ENCODE measurements at places on chromosomes 5 and 9.

DNA sequence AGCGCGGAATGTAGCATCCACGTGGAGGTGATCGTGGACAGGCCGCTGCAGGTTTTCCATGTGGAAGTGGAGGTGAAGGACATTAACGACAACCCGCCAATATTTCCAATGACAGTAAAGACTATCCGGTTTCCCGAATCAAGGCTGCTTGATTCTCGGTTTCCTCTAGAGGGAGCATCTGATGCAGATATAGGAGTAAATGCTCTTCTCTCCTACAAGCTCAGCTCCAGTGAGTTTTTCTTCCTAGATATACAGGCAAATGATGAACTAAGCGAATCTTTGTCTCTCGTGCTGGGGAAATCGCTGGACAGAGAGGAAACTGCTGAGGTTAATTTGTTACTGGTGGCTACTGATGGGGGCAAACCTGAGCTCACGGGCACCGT lies 598 bp downstream of the PCDHA2 start:
- no peak for DNase-seq

GRCh38 chr5:23318960-23319359 lies 188.4 kb upstream of the PRDM9 start:
- no peak for DNase-seq

DNA sequence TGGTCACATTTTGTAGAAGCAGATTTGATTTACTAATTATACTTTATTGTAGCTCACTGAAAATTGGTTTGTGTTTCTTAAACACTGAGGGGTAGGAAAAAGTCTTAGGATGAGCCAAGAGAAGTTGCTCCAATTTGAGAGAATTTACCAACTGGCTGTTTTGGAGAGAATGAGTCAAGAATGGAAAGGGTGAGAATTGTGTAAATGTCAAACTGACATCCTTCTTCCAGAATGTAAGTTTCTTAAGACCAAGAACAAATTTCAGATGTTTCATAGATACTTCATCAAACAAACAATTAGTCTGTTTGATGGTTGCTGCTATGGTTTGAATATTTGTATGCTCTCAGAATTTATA lies 106.2 kb upstream of the TXNDC8 start:
- no peak for DNase-seq

GRCh38 chr5:139561655-139562451 lies 714 bp downstream of the UBE2D2 start:
- peak; percentile 22 for DNase-seq

DNA sequence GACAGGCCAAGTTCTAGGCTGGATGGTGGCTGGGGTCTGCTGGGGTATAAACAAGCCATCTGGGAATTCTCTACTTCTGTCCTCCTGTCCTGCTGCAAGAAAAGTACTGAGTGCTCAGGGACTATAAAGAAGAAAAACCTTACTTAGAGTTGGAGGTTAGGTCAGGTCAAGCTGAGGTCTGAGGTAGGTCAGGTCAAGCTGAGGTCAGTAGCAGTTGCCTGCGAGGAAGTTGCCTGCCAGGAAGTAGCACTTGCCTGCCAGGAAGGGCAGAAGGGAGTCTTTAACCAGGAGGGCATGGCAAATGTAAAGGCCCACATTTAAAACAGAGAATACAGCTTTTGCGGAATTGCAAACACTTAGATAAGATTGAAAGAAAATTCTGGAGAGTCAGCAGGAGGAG lies 51.3 kb upstream of the PRLR start:
- DNase-seq: no peak

DNA sequence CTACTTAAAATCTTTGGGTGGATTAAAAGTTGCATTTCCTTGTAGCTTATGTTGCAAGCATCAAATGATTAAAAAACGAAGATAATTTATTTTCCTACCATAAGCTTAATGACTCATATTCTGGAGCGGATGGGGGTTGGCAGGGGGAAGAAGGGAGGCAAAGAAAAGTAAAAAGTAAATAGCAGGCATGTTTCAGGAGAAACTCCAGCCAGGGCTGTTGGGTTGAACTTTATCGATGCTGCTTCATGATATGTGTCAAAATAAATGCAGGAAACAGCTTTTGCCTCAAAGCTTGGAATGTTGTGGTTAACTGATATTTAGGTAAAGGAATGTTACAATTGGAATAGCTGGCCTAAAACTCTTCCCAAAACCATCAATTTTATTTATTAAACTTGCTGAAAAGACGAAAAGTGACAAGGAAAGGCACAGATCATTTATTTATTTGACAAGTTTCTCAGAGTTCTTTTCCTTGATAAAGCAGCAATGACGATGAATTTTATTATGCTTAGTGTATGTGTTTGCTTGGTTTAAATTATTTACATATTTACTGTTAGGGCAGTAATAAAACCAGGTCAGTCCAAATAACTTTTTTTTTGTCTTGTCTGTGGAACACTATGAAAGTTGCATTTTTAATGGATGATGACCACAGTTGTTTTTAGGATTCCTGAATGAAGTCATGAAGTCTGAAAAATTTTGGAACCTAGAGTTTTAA lies 177.9 kb downstream of the PCSK1 start:
- no peak for DNase-seq

DNA sequence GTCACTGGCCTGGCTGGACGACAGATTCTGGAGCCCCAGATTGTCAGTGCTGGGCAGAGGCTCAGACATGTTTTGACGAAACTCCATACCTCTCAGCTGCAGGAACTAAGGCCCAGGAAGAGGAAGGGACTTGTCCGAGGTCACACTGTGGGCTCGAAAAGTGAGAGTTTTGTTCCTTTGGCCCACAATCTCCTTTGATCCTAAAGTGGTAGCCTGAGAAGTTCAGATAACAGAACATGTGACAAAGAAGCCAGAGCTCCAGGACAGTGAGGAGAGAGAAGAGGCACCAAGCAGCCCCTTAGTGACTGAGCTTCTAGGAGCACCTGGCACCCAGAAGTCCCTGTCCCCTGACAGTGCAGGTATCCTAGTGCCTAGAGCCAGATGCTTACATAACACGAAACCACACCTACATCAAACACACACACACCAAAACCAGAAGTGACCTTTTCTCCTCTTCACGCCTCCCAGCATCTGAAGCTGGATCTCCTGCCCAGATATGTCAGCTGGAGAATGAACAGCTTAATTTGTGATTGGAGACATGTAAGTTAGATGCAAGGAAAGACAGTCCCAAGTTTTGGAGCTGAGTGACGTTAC lies 88.9 kb downstream of the ADRB2 start:
- no peak for DNase-seq

- no peak for DNase-seq
Measured at GRCh38 chr5:86765778-86766502, 148.2 kb downstream of the COX7C start.

GRCh38 chr5:28927559-28928326 lies 1889.4 kb upstream of the CDH9 start:
- no peak for DNase-seq

DNA sequence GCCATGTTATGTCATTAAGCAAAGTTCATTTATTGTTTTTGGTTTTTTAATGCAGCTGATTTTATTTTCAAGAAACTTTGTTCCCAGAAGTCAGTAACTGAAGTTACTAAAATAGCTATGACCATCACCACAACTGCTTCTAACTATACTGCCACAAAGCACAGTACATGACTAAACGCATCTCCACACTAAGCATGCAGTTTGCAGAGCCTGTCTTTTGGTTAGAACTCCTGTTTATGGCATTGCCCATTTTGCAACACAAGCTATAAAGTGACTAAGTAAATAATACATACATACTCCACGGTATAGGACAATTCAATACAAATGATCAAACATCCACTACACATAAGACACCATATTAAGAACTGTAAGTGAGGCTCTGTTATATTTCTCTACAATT lies 109.7 kb downstream of the MLLT3 start:
- no peak for DNase-seq

DNA sequence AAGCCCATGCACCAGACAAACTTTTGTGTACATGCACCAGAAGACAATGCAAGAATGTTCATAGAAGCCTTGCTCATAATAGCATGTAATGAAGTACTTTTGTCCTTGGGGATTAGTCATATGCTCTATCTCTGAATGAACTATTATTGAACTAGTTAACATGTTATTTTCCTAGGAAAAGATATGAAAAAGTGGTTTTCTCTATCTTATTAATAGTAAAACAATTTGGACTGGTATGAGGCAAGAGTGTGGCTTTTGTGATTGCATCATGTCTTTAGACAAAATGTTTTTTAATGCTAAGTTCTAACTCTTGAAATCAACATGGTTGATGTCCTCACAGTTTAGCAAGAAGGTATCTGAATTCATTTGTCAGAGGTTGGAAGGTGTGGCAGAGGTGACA lies 55.7 kb upstream of the SPDL1 start:
- DNase-seq: no peak

DNA sequence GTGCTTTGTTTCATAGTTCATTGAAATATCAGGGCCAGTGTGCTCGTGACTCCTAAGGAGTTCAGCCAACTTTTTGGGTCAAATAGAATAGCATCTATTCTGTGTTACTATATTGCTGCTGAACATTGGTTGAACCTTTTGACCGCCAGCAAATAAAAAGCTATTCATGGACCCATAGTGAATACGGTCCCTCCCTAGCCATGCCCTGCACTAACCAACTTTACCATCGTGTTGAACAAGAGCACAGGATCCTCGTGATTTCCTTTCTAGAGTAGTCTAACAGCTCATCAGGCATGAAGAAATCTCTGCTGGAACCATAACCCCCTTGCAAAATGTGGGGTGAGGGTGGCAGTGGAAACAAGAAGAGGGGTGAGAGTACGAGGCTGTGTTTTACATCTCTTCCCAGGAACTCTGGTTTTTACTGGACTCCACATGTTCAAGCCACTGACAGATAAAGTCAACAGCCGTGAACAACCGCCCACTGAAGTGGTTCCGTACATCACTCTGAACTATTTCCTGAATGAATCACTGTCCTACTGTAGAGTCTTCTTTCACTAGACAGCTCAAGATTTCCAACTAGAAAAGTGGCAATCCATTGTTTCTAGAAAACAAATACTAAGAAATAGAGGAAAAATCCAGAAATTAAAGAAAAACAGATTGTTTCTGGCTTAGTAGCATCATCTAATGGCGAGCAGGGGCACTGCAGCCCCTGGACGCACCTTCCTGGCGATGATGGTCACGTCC lies 70.1 kb upstream of the SPATA31E1 start:
- no peak for DNase-seq

DNA sequence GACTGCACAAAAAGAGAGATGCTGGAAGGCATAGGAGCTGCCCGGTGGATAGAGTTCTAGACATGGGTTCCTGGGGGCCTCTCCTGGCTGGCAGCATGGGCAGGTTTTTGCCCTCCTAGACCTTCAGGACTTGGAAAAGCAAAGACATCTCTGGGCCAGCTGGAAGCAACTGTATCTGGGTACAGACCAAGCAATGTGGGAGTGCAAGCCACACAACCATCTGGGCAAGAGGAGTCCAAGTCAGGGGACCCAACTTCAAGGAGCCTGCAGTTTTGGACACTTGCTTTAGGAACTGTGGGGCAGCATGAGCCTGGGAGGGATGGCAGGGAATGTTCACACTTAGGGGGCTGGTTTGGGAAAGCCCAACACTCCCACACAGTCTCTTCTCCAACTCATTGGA lies 323.3 kb downstream of the GADD45G start:
- DNase-seq: no peak

GRCh38 chr9:69030851-69031645 lies 4.5 kb upstream of the FXN start:
- DNase-seq: no peak

- no peak for DNase-seq
Measured at GRCh38 chr9:120235081-120235480, 344.9 kb downstream of the CDK5RAP2 start.

GRCh38 chr5:116572350-116573278 lies 2.0 kb downstream of the SEMA6A start:
- no peak for DNase-seq

DNA sequence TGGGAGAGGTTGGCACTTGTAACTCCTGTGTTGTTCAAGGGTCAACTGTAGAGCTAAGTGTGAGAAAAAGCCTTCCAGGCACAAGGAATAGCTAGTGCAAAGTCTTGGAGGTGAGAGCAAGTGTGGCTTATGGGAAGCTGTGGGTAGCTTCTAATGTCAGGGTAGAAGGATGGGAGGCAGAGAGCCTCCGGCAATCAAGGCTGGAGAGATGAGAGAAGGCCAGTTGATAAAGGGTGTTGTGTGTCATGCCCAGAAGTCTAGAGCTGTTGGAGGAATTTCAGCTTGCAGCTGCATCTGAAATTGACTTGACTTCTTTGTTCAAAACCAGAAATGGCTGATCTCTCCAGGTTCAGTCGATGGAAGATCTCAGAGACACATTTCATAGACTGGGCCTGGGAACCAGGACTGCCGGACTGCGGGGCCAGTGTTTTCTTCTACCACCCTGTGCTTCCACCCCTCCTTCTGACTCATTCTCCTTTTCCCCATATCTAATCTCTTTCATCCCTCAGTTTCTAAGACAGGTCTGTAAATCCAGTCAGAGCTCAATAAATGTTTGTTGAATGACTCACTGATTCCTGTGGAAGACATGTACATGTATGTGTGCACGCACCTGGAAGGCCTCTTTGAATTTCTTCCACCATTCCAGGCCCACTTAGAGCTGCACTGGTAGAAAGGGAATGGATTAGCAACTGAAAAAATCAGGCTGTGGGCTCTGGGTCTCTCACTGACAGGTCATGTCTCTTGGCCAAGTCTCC lies 67.8 kb upstream of the KLF4 start:
- no peak for DNase-seq

DNA sequence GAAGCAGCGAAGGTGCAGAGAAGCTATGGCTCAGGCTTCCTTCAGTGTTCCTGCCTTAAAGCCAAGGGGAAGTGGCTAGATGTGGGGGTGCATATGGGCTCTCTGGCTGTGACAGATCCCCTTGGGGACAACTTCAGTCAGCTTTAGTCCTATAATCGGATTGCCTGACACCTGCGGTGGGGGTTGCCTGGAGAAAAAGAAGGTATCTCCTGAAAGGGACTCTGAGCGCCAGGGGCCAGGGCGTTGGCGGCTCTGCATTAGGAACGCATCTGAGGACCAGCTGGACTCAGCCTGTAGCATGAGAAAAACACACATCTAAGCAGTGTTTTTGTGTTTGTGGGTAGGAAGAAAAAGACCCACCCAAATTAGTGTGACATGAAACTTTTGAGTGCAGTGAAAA lies 84.3 kb upstream of the OTULINL start:
- DNase-seq: no peak

DNA sequence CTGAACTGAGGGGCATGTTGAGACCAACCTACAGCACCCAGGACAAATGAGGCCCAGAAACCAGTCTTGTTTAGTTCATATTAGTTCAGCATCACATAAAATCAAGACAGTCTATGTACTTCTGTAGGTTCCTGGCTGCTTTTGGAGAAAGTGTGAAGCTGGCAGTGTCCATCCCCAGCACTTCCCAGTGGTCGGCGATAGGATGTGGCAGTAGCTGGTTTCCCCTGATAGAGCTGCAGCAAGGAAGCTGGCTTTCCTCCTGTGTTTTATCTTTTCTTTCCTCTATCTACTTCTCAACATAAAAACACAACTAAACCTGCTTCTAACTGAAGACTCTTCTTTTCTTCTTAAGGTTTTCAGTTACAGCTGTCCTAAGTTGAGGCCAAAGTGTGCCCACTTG lies 43.0 kb upstream of the SLC46A2 start:
- DNase-seq: no peak

- DNase-seq: no peak
Measured at GRCh38 chr9:18422296-18423036, 51.5 kb upstream of the ADAMTSL1 start.

Measured in stimulated activated CD8-positive, alpha-beta memory T cell treated with anti-CD3 and anti-CD28 coated beads, Interleukin-7, amount 100 ng/mL, for 1 hour (primary cell).